Thymus (tissue), 14 donors: ENCODE measurements at places on chromosomes 2 and 18.

DNA sequence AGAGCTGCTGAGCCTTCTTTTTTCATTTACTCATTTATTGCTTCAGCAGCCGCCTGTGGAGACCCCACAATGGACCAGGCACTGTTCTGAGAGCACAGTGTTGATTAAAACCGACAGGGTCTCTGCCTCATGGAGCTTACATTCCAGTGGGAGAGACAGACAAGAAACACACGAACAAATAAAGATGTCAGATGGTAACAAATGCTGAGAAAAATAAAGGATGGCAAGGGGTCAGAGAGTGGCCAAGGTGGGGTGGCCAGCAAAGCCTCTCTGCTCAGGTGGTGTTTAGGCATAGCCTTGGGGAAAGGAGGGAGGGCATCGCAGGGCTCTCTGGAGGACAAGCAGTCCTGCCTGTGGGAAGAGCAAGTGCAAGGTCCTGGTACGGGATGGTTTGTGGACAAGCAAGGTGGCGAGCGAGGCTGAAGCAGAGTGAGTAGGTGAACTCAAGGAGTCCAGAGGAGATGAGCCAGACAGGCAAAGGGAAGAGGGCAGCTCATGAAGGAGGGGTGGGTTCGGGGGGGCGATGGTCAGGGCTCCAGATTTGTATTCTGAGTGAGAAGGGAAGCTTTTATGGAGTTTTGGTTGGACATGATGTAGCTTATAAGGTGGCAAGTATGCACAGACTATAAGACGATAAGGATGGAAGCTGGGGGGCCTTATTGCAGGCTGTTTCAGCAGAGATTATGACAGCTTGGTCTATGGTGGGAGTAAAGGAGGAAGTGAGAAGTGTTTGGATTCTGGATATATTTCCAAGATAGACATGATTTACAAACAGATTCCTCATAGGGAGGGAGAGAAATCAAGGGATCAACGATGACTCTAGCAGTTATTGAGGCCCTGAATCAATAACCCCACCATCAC is 8.8 kb upstream of the ITGB6 start:
- no peak for DNase-seq

DNA sequence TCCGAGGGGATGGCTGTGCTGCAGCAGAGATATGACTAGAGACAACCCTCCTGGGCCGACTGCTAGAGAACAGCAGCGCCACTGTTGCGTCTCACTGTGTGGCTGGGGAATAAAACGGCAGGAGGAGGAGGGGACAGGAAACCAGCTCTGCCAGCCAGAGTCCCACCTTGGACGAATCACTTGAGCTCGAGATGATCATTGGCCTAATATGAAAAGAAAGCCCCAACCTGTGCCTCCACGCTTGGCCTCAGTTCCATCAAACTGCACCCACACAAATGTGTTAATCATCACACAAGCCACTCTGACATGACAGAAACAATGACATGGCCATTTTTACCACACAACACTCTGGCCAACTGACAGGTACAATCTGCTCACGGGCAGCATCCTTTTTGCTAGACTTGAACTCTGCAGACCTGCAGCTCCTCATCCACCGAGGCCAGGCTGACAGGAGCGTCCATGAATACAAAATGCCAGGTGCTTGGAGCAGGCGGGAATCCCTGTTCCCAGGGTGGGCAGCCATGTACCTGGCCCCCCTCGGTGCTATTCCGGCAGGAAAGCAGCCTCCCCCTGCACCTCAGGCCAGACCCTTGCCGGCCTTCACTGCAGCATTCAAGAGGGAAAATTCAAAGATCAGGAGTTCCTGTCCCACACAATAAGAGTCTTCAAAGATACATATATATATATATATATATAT is 52.3 kb downstream of the PARD6G start:
- no peak for DNase-seq

DNA sequence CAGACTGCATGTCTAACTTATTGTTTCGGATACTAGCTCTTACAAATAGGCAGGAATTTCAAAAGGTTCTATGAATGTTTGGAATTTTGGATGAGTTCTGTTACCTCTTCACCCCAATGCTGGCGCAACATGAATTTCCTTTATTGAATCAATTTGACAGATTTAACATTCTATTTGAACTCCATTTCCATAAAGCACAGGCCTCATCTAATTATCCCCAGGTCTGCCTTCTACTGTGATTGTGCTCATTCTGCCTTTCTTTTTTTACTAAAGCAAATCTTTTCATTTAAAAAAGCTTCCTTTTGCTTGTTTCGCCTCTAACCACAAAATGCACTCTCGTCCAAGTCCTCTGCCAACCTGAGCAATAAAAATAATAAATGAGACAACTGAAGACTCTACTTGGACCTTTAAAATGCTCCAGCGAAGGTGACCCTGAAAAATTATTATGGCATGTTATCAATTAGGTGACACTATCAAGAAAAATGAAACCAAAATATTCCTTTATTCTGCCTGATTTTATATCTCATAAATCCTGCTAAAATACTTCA is 922.9 kb upstream of the FSHR start:
- no peak for DNase-seq

- DNase-seq: no peak
These were observed 60.1 kb downstream of the NPAS2 start for GRCh38 chr2:100880036-100880435.

DNA sequence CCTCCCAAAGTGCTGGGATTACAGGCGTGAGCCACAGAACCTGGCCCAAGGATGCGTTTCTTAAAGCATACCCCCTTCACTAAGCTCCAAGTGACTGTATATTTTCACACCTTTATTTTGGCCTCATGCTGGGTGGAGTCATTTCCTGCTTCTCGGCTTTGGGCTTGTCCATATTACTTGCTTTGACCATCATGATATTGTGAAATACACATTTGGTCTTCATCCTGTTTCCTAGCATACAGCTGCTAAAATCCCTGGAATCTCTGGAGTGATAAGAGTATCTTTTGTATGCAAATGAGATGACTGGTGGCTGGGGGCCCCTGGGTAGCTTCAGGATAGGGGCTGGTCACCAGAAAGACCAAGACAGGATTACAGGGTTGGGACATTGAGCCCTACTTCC is 17.6 kb upstream of the COLEC12 start:
- no peak for DNase-seq

DNA sequence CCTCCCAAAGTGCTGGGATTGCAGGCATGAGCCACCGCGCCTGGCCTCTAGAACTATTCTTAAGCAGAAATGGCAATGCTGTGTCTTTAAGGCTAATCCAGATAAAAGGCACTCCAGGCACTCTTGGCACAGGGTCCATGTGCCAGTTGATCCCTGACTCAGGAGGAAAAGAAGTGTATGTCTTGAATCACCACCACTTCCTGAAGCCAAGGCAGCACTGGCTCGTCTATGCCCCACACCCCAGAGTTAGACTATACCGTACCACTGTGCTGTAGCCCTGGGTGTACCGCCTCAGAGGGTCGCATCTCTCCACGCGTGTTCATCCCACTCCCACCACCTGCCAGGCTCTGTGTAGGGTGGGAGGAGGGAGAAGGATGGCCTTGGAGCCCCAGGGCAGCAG is 9.0 kb downstream of the TNFRSF11A start:
- no peak for DNase-seq

DNA sequence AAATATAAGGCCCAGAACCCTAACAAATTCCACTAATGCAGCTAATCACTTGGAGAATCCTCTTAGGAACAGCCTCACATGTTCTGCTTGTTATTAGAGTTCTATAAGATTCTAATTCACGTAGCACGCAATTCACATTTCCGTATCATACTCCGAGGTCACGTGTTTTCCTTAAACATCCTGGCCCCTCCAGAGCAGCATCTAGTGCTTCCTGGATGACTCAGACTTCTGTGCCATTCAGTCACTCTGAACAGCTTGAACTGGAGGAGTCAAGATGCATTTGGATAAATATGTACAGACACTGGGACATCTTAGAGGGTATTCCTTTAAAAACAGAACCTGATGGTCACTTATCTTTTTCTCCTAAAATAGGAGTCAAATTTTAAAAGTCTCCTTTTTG is 156.5 kb downstream of the MYO5B start:
- no peak for DNase-seq

GRCh38 chr2:14998546-14998945 is 366.0 kb downstream of the LRATD1 start:
- DNase-seq: no peak

DNA sequence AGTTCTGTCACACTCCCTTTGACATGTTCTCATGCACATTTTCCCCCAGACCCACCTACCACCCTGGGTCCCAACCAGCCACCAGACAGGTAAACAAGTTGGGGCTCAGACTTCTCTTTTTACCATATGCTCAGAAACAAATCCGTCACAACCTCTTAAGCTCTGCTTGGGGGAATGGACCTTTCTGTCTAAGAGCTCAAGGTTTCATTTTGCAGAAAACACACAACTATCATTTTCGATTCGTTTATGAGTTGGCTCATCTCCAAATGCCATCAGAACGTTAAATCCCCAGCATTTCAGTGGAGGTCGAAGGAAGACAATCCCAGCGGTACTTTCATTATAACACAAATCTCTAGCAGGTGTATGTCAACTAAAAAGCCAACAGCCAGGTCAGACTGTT is 30.6 kb upstream of the NCK2 start:
- no peak for DNase-seq

- no peak for DNase-seq
These were observed 299.1 kb downstream of the PAX3 start for GRCh38 chr2:221999717-222000116.

- DNase-seq: no peak
These were observed 102.3 kb downstream of the SGPP2 start for GRCh38 chr2:222526480-222527277.

DNA sequence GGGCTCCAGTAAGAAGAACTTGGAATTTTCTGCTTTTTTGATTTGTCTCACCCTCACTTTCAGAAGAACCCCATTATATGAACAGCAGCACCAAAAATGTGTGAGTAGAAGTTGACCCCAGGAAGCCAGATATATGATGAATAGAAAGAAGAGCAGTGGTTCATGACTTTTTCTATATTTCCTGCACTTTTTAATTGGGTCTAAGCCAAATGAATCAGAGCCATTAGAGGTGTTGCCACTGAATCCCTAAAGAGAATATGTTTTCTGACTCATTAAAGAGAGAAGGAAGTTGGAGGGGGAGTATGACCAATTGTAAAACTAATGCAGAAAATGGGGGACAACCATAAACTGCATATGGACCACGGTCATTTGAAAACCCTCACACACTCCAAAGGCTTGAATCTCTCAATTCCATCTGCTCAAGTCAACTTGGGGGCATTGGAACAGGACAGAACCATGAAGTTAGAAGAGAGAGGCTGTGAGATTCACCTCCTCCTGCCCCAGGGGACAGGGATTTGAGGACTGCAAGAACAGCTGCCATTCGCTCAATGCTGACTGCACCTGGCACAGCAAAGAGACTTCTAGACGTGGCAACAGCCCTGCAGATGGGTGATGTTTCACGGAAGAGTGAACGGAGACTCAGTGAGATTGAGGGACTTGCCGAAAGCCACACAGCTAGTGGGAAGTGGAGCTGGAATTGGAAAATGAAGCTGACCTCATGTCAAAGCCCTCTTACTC is 3.0 kb downstream of the DAPL1 start:
- DNase-seq: no peak

- no peak for DNase-seq
These were observed 64.7 kb upstream of the GLI2 start for GRCh38 chr2:120670771-120671480.

- DNase-seq: no peak
These were observed 100.6 kb downstream of the MYO1B start for GRCh38 chr2:191345788-191346187.

DNA sequence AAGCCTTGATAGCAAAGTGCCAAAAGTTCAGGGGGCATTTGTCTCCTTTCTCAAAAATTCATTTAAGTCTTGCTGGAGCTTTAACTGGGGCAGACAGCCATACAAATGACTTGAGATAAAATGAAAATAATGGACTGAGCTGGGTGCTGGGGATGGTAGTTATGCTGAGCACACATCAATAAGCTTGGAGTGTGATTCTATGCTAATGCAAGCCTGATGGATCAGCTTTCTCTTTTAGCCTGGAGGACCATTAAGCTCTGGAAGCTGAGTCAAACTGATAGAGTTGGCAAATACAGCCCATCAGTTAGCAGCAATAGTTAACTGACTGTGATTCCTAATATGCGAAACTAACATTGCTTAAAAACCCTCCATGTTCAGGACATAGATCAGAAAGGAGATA is 98.0 kb downstream of the CAMKMT start:
- no peak for DNase-seq

DNA sequence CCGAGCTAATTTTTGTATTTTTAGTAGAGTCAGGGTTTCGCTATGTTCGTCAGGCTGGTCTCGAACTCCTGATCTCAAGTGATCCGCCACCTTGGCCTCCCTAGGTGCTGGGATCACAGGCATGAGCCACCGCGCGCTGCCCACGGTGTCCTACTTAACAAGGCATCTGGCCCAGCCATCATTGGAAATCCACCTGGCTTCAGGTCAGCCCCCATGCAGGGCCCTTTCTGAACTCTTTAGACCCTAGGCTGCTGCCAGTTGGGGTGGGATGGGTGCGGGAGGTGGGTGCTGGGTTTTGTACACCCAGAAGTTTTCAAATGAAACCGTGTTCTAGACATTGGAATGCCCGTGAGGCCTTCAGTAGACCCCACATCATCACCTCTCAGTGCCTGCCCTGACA is 26.6 kb upstream of the NT5DC4 start:
- DNase-seq: no peak

DNA sequence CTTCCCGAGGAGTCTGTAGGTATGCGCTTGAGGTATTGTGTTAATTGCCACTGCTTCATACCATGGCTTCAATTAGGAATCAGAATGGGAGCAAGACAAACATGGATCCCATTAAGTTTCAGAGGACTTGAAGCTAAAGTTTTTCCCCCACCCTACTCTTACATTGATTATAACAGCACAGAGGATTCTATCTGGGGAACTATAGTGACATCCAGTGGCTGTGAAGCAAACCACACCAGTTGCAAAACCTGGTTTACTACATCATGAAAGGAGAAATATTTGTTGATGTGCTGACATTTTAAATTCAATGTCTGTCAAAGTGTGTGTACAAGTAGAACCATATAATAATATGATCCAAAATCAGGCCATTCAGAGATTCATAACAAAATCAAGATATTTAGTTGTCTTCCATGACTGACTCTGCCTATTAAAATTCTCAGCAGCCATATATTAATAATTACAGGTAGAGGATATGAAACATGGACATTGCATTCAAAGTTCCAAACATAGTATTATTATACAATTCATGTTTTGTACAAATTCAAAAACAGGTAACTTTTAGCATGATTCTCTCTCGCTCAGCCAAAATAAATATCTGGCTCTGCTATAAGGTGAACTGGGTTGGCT is 82.9 kb downstream of the GRB14 start:
- DNase-seq: no peak

- DNase-seq: no peak
These were observed 45.8 kb upstream of the EML6 start for GRCh38 chr2:54677476-54678265.

DNA sequence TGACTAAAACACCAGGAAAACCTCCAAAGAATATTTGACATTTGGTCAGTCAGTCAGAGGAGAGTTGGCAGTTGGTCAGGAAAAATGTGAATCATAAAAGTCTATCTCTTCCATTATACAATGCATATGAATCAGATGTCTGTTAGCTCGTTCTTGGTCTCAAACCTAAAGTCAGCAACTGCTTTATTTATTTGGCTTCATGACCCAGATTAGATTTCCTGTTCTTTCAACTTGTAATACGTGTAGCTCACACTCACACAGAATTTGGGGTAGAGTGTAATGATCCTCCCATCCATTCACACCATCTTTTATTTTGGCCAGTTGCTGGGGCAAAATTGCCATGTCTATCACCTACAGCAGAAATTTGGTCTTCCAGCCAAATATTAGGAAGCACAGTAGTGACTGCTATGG is 81.9 kb upstream of the COL5A2 start:
- DNase-seq: peak; percentile 3

GRCh38 chr2:144102386-144102785 is 417.5 kb downstream of the ZEB2 start:
- DNase-seq: no peak
